ENCODE measurements at places on chromosomes 12 and 14.

- no peak for DNase-seq
These were observed 255.5 kb downstream of the RASSF9 start for GRCh38 chr12:85580562-85581168.

- DNase-seq, result no peak
These were observed 8.8 kb downstream of the VDR start for GRCh38 chr12:47896022-47896421.

DNA sequence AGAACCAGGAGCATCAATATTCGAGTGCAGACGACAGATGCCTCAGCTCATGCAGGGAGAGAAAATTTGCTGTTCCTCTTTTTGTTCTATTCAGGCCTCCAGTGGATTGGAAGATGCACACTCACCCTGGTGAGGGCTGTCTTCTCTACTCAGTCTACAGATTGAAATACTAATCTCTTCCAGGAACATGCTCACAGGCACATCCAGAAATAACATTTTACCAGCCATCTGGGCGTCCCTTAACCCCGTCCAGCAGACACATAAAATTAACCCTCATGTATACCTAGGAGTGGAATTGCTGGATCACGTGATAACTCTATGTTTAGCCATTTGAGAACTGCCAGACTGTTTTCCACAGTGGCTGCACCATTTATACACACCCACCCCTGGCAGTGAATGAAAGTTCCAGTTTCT is 4.5 kb upstream of the OAS2 start:
- DNase-seq, result no peak

- DNase-seq, result no peak
These were observed 89.8 kb downstream of the STAB2 start for GRCh38 chr12:103676893-103677292.

GRCh38 chr12:25768151-25768550 is 190.3 kb upstream of the RASSF8 start:
- DNase-seq, result no peak

DNA sequence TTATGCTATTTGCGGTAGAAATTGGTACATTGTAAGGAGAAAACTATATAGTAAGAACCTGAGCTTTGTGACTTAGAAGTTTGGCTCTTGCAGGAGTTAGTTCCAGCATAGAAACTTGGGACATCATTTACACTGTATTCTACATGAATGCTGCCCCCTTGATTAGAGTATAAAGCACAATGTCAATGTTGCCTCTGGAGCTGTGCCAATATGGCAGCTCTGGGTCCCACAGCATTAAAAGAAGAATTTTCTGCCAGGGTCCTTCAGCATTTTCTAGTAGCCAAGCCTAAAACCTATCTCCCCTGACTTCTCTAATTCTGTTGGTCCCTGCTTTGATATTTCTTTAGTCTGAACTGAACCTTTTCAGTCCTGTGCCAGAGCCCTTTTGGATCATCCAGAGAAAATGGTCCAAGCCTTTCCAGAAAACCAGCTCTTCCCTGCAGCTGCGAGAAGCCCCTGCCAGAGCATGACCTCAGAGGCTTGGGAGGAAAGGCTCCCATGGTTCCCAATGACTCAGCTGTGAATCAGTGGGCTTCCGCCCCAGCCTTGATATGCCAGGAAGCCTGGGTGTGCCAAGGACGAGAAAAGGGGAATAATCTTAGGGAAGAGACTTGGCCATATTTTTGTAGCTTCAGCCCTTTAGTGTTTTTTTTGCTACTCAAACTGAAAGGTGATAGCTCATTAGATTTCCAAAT is 43.2 kb downstream of the PLEKHG7 start:
- peak; percentile 95 for DNase-seq

- peak; percentile 100 for DNase-seq
These were observed 726 bp upstream of the ZNF140 start for GRCh38 chr12:133080026-133080367.

- no peak for DNase-seq
These were observed 49.1 kb upstream of the DAAM1 start for GRCh38 chr14:59139324-59139723.

GRCh38 chr14:70208380-70208779 is 19.6 kb upstream of the SLC8A3 start:
- no peak for DNase-seq

GRCh38 chr14:93089521-93090269 is 26.0 kb downstream of the ITPK1 start:
- DNase-seq, result no peak

DNA sequence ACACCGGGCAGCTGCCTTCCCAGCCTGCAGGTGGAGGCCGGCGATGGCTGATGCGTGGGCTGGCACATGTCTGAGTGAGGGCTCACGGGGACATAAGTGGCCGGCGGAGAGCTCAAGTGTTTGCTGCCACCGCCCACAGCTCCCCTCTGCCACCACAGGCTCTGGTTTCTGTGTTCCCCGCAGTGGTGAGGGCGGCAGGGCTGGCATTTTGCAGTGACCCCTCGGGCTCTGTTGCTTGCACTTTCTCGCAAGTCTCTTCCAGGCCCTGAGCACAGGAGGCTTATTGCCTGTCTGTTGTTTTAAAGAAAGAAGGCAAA is 271.0 kb upstream of the RTL1 start:
- no peak for DNase-seq

- DNase-seq, result no peak
These were observed 8.6 kb downstream of the CIPC start for GRCh38 chr14:77106666-77107065.

- no peak for DNase-seq
These were observed 466.2 kb upstream of the FOXG1 start for GRCh38 chr14:28300356-28300755.

- peak; percentile 14 for DNase-seq
These were observed 69.4 kb downstream of the CD163L1 start for GRCh38 chr12:7374423-7375144.

- DNase-seq, result peak; percentile 69
These were observed 15.4 kb downstream of the BHLHE41 start for GRCh38 chr12:26109343-26109881.

GRCh38 chr12:120529641-120530417 is 871 bp upstream of the COQ5 start:
- peak; percentile 20 for DNase-seq

GRCh38 chr14:58730792-58731464 is 93.2 kb downstream of the DACT1 start:
- DNase-seq, result no peak

- DNase-seq, result no peak
These were observed 74.9 kb downstream of the PCNX1 start for GRCh38 chr14:70982200-70982599.

DNA sequence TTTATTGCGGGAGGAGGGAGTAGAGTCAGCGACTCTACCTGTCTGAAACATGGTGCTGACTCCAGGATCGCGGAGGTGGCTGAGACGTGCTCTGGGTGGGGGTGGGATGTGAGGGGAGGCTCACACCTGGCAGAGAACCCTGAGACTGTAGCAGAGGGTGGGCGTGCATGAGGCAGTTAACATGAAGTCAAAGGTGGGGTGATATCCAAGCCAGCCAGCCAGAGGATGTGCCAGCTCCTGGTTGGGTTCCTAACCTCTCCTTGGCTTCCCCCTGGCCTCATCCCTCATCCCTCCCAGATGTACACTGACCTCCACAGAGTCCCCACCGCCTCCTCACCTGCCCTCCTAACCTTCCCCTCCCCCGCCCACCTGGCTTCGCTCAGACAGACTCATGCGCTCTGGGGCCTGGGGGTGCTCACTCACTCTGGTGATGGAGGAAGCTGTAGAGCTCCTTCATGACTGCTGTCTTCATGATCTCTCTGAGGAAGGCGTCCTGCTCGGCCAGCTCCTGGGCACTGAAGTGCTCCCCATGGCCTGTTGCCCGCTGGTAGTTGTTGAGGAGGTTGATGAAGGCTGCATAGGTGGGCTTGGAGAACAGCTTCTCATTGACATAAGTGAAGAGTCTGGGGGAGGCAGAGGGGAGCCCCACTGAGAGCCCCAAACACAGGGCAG is 9.3 kb downstream of the ENDOU start:
- no peak for DNase-seq

DNA sequence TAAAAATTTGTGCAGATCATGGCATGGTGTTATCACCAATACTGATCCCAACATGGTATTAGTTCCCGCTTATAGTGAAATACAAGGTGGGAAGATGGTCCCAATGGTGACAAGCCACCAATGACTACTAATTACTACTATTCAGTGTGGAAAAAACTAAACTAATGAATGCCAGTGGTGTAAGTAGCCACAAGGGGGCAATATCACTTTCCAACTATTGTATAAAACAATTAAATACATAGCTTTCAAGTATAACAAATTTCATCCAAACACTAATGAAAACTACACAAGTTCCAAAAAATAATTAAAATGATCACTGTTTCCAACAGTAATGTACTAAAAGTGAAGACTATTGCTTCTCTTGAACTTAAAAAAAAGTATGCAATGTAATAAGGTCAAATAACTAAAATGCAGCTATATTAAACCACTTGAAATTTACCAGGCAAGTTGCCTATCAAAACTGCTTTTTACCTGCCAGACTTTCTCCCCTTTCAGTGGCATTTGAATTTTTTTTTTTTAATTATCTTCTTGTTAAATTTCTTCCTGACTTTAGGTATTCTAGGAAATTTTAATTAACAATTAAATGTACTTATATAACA is 58.0 kb downstream of the PAPLN start:
- peak; percentile 12 for DNase-seq

DNA sequence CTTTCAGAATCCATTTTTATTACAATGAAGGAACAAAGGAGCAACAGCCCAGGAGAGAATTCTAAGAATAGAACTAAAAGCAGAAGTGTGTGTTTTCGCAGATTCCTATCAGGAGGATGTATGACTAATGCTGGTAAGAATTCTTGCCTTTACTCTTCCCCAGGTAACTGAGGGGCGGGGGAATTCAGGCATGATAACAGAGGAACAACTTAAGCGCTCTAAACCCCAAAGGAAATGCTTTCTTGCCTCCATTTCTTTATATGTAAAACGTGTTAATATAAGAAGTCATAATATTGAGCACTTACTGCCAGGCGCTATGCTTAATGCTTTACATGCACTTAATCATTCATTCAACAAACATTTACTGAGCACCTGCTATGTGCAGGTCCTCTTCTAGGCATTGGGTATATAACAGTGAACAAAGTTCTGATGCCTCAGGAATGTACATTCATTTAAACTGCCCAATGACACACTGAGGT is 4.5 kb downstream of the HCAR1 start:
- no peak for DNase-seq

GRCh38 chr14:71212683-71213107 is 305.4 kb downstream of the PCNX1 start:
- no peak for DNase-seq

DNA sequence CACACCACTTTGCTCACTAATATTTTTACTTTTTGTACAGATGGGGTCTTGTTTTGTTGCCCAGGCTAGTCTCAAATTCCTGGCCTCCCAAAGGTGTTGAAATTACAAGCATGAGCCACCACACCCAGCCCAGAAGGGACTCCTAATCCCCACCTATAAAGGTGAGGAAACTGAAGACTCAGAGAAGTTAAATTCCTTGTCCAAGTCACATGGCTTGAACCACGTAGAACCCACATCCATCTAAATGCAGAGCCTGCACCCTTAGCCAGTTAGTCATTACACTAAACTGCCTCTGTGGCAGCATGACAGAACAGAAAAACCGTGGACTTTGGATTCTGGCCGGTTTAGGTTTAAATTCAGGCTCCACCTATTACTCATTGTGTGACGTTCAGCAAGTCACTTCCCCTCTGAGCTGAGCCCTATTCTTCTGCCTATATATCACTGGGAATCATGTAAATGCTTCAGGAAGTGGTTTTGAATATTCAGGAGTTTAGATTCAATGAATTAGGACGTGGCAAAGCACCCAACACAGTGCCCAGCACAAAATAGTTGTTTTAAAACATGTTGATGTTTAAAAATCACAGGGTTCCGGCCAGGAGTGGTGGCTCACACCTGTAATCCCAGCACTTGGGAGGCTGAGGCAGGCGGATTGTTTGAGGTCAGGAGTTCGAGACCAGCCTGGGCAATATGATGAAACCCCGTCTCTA is 3.0 kb upstream of the CORO1C start:
- DNase-seq, result peak; percentile 68

DNA sequence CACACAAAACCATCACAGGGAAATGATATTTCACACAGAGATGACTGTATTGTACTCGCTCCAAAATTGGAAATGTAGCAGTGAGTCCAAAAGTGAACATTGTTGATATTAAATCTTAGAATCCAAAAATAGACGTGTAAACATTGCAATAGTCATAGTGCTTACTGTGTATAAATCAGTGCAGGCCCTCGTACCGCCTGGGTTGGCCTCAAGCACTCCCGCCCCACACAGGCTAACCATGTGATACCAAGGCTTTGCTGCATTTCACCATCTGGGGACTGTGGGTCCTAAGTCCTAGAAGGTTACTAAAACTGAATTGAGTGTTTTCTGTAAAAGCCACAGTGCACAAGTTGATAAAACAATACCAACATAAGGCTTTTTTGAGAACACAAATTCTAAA is 107.3 kb downstream of the PPP2R5E start:
- DNase-seq, result peak; percentile 97

DNA sequence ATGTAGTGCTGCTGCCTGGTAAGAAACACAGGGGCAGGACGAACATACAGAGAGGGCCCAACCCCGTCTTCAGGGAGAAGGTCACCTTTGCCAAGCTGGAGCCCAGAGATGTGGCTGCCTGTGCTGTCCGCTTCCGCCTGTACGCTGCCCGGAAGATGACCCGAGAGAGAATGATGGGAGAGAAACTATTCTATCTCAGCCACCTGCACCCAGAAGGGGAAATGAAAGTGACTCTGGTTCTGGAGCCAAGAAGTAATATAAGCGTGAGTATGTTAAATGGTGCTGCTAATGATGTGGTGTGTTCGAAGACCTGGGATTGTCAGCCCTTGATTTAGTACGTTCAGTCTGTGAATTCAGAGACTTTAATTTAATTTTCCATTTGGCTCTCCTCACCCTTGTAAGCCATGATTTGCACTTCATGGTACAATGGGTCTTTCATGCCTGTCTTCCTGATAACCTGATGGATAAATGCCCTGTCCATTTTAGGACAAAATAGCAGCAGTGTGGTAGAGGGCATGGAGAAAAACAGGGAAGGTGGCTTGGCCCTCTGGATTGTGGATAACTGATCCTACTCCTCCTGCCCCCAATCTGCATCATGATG is 318.9 kb downstream of the SNAPC1 start:
- DNase-seq, result no peak

Measured in fibroblast of gingiva (primary cell).